ENCODE measurements at places on chromosomes 1 and 21.

- no peak for DNase-seq
These were observed 141.8 kb upstream of the ZNF648 start for GRCh38 chr1:182203191-182203875.

DNA sequence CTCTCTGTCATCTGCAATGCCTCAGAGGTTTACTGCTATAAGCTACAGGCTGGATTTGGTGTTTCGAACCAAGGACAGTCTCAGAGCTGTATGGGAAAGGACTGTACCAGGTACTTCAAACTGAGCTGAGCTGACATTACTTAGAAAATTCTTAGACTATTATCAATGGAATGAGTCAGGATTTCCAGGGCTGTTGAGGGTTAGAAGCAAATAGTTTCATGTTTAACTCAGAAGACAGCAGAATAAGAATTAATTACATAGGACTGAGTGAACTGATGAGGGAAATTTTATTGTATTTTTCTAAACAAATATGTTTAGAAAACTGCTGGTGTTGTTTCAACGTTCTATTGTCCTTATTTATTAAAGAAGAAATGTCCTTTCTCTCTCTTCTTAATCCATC lies 74.3 kb upstream of the CAPZB start:
- DNase-seq: no peak

GRCh38 chr1:54262244-54262643 lies 62.3 kb downstream of the MRPL37 start:
- DNase-seq: no peak

DNA sequence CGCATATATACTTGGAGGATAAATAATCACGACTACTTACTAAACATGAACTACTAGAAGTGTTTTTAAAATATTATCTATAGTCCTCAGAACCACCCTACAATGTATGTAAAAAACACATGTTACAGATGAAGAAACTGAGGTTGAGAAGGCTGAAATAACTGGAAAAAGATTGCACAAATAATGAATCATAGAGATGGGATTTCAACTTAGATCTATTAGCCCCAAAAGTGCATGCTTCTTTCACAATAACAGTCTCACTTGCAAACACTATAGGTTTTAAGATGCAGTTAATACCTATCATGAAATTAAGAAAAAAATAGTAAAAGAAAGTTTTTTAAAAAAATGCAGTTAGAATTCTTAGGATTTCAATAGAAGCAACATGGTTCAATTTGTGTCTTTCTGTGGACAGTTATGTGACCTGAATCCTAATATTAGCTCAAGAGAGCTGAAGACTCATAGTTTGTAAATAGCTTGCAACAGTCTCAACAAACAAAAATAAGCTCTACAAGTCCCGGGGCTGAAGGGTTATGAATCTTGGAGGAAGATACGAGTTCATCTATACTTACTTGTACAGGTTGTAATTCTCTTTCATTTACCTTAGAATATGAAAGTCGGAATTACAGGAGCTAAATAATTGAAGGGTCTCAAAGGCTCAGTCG lies 58.6 kb upstream of the NTPCR start:
- no peak for DNase-seq

DNA sequence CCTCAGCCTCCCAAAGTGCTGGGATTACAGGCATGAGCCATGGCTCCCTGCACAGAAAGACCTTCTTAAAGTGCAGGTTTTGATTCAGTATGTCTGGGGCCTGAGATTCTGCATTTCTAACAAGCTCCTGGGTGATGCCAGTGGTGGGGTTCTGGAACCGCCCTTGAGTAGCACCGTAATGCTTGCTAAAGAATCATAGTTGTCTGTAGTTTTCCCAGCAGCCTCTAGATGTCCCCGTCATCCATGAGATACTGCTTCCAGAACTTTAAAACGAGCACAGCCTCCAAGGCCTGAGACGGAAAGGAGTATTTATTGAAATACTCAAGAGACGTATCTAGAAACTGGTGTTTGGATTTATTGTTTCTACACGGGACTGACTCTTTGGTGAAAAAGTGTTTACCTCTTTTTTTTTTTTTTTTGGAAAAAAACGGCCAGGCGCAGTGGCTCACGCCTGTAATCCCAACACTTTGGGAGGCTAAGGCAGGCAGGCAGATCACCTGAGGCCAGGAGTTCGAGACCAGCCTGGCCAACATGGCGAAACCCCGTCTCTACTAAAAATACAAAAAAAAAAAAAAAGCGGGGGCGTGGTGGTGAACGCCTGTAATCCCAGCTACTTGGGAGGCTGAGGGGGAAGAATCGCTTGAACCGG lies 2.6 kb upstream of the TOR3A start:
- DNase-seq: peak; percentile 33

DNA sequence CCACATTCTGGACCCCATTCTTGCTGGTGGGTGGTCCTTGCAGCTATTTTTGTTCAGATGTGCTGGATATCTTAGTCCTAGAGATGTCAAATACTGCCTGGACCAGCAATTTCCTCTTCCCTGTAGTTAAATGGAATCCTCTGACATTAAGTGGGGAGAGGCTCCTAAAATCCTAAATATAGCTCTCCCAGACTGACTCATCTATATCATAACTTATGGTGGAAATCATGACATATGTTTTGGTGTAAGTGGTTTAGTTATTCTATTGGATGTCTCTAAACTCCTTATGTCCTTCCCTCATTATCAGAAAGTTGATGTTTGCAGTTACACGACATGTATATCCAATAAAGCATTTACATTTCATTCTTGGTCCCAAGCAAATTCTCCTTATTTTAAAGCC lies 73.1 kb downstream of the KCNJ6 start:
- DNase-seq: no peak

GRCh38 chr1:180909462-180909976 lies 3.2 kb upstream of the KIAA1614 start:
- no peak for DNase-seq

DNA sequence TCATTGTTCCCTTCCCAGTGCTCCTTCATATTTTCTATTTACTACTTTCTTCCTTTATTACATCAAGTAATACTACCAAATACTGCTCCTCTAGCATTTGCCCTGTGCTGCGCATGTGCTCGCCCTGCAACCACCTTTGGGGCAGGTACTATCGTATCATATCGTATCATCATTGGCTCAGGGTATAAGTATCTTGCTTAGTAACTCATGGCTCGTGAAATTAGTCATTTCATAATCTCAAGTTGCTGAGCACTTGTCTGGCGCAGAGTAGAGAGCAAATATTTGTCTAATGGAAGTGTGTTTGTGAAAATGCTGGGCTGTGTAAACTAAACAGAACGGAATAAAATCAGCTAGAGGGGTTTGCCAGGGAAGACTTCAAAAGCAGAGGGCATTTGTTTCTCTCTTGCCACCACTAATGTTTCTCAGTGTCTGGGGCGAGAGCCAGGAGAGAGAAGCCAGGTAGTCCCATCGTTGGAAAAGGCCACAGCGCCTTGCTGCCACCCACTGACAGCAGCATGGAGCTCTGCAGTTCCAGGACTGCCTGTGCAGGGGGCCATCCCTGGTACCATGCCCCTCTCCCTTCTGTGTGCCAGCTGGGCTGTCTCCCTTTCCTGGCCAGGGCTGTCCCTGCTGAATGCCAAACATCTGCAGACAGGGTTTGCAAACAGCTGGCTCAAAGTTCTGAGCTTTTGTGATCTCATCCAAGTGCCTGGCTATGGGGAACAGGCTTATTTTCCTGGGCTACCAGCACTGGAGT lies 20.0 kb upstream of the CPT2 start:
- no peak for DNase-seq

- DNase-seq: no peak
These were observed 38.8 kb downstream of the FRRS1 start for GRCh38 chr1:99727575-99728185.

DNA sequence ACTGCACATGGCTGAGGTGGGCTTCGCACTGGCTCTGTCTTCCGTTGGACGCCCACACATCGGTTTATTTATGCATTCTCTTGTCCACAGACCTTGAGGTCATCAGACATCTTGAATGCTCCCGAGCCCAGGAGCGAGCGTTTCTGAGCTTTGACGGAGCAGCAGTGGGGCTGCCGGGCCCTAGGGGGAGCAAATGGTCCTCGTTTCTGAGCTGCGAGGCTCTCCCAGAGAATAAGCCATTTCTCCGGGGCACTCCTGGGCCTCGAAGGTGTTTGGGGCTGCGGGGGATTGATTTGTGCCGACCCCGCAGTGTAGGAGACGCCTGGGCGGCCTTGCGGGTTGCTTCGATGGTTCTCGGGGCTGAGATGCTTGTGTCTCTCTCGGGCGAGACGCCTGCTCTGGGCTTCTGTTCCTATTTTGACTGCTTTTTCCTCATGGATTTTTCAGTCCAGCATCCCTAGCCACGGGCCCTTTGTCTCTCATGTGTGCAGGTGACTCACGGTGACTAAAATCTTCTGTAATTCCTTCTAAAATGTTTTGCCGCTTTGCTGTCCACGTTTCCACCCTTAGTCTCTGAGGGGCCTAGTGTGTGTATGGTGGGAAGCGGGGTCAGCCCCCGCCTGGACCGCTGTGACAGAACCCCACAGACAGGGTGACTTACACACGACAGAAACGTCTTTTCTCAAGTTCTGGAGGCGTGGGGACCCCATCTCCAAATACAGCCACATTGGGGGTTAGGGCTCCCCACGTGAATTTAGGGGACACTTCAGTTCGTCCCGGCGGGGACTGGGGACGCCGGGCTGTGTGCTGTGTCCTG lies 62.1 kb downstream of the FAAP20 start:
- no peak for DNase-seq

- no peak for DNase-seq
These were observed 122.3 kb upstream of the BACE2 start for GRCh38 chr21:41045534-41046268.

GRCh38 chr1:185314411-185314810 lies 2.6 kb downstream of the IVNS1ABP start:
- DNase-seq: no peak

DNA sequence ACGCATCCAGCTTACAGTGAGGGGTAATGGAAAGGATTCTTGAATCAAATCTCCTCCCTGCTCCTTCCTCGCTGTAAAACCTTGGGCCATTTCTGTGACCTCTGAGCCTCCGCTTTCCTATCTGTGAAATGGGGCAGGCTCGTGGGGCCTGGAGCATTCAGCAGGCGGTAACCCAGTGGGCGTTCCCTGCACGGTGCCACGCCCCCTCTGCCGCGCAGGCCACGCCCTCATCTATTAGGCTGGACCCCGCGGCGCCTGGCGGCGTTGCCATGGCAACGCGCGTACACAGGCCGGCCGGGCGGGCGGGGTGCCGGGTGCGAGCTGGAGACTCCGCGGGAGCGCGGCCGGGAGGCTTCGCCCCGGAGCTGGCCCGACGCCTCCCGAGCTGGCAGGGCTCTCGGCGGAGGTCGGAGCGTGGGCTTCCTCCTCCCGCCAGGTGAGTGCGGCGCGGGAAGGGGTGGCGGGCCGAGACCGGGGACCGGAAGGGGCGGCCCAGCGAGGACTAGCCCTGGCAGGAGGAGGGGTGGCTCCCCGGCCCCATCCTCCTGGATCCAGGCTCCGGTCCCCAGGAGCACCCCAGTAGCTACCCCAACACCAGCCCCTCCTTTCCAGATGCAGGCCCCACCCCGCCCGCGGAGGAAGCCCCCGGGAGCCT lies at the start of gene FHAD1:
Gene FHAD1 (plus strand): TSS at position 264 of the 655 bp plus-strand sequence. CDS start 4,562 bp downstream, outside the sequence.
- DNase-seq: peak; percentile 30

GRCh38 chr1:110645821-110646735 lies 28.7 kb downstream of the KCNA3 start:
- DNase-seq: no peak
